ENCODE measurements at places on chromosomes 3 and 15. TPM values are rescaled to one million over a fixed set of nuclear protein-coding genes. Genes with fewer than 3 reads are reported as not detected.

The ARL6IP5 gene
- total RNA-seq: 74.0 TPM

The APBA2 gene
- 166 TPM for total RNA-seq

The NEK4 gene
- total RNA-seq: 28.5 TPM

The CHSY1 gene
- 38.2 TPM for total RNA-seq

The MFGE8 gene
- 19.9 TPM for total RNA-seq

DNA sequence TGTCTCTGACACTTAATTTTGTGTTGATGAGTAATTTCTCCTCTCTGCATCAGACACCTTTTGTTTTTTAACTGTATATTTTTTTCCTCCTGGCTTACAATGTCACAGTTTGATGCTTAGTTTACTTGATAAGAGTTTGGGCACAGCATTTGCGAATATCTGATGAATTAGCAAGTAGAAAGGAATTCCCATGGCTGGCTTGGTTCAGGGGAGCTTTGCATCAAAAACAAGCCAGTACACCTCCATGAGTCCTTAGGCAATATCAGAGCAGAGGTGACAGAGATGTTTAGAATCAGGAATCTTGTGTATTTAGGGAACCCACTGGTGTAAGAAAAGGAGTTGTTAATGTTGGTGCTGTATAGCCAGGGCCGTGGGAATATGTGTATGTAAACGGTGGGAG lies 9.3 kb downstream of the ARHGEF26 start:
- H3K4me1 ChIP-seq: peaks cover 24% of the 10 kb centered on the region
- no peak for DNase-seq
- no peak overlapping the region for H3K4me3 ChIP-seq
- H3K36me3 ChIP-seq: peaks cover 5% of the 10 kb centered on the region

- no peak overlapping the region for H3K27ac ChIP-seq
- H3K4me1 ChIP-seq: peaks cover 20% of the 10 kb centered on the region
- no peaks in the 10 kb centered on the region for H3K36me3 ChIP-seq
- H3K27me3 ChIP-seq: no peaks in the 10 kb centered on the region
- DNase-seq: no peak
- no peak overlapping the region for H3K4me3 ChIP-seq
These were observed 77.4 kb downstream of the PTPRG start for GRCh38 chr3:61638741-61639140.

- no peaks in the 10 kb centered on the region for H3K36me3 ChIP-seq
- peaks cover 29% of the 10 kb centered on the region for H3K4me1 ChIP-seq
- peaks cover 2% of the 10 kb centered on the region for H3K27me3 ChIP-seq
- no peak overlapping the region for H3K4me3 ChIP-seq
These were observed 48.7 kb downstream of the MYH15 start for GRCh38 chr3:108461661-108462111.

DNA sequence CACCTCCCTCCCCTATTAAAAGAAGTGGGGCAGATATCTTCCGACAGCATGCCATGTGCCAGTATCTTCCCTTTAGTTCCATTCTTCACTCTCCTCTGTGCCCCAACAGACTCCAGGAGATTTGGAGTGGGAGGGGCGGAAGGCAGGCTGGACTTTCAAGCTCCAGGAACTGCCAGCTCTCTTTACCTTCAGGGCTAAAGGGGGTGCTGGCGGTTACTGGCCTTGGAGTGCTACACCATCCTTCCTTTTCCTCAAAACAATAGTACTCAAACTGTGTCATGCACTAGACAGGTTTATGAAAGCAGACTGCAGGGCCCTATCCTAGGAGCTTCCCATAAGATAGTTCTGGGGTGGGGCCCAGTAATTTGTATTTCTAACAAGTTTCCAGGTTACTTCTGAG lies 6.0 kb downstream of the LINS1 start:
- DNase-seq: no peak
- H3K4me1 ChIP-seq: no peaks in the 10 kb centered on the region
- H3K36me3 ChIP-seq: peaks cover 9% of the 10 kb centered on the region
- H3K27ac ChIP-seq: no peak overlapping the region
- no peak overlapping the region for H3K4me3 ChIP-seq

GRCh38 chr3:80688814-80689213 lies 921.0 kb upstream of the ROBO1 start:
- H3K36me3 ChIP-seq: no peaks in the 10 kb centered on the region
- DNase-seq: no peak
- peaks cover 2% of the 10 kb centered on the region for H3K4me1 ChIP-seq
- H3K4me3 ChIP-seq: no peak overlapping the region
- no peak overlapping the region for H3K27ac ChIP-seq
- no peaks in the 10 kb centered on the region for H3K27me3 ChIP-seq

DNA sequence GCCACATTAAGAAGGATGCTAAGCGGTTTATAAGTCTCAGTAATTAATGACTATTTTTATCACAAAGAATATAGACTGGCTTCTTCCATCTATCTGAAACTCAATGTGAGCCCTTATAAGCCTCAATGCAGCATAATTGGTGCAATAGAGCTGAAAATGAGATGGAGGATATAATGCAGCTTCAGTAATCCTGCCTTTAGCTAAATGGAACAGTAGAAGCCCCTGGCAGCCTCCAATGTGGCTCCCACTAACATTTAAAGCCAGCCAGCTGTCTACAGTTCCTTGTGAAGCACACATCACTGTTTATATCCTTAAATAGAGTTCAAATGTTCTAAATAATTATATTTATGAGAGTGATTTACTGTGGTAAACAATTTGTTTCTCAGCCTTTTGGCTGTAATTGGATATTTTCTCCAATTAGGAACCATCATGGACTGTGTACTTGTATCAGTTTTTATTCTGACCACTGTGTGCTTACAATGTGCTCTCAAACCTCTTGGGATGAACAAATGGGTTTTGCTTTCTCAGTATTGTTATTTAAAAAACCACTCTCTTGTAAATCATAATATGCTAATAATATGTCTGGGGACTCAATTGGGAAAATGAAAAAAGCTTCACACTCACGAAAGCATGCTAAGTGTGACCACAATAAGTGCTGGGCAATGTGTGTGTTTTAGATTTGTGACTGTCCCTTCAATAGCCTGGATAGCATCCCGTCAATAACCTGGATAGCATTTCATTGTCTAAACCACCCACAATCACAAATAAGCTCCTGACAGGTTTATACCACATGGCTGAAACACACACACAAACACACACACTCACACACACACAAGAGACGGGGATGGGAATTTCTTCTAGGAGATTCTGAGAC lies 366.6 kb downstream of the GBE1 start:
- peaks cover 7% of the 10 kb centered on the region for H3K27me3 ChIP-seq
- H3K4me1 ChIP-seq: peaks cover 23% of the 10 kb centered on the region
- peak overlapping the region; percentile 93 for H3K27ac ChIP-seq
- H3K4me3 ChIP-seq: peak overlapping the region; percentile 37
- no peaks in the 10 kb centered on the region for H3K36me3 ChIP-seq

- H3K4me3 ChIP-seq: no peak overlapping the region
- H3K27me3 ChIP-seq: no peaks in the 10 kb centered on the region
- H3K4me1 ChIP-seq: peaks cover 14% of the 10 kb centered on the region
- DNase-seq: no peak
- no peak overlapping the region for H3K27ac ChIP-seq
These were observed 267.3 kb upstream of the ADAMTS9 start for GRCh38 chr3:64954995-64955636.

- no peaks in the 10 kb centered on the region for H3K27me3 ChIP-seq
- peak; percentile 25 for DNase-seq
- peaks cover 18% of the 10 kb centered on the region for H3K4me1 ChIP-seq
These were observed 53.7 kb upstream of the MEF2A start for GRCh38 chr15:99511866-99512661.

DNA sequence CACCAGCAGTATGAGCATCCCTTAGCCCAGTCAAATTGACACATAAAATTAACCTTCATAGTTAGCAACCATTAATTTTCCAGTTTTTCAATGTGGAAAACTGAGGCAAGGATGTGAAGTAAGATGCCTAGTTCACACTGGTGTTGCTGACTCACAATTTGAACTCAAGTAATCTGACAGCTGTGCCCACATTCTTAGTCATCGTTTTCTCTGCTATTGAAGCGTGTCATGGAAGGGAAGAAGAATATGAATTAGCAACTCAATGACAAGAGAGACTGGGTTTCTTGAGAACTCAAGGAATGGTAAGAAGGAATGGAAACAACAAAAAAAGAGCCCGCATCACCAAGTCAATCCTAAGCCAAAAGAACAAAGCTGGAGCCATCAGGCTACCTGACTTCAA lies 261.4 kb downstream of the EPHA3 start:
- H3K27ac ChIP-seq: no peak overlapping the region
- H3K4me1 ChIP-seq: no peaks in the 10 kb centered on the region
- DNase-seq: no peak
- H3K27me3 ChIP-seq: no peaks in the 10 kb centered on the region
- H3K4me3 ChIP-seq: no peak overlapping the region
- no peaks in the 10 kb centered on the region for H3K36me3 ChIP-seq

DNA sequence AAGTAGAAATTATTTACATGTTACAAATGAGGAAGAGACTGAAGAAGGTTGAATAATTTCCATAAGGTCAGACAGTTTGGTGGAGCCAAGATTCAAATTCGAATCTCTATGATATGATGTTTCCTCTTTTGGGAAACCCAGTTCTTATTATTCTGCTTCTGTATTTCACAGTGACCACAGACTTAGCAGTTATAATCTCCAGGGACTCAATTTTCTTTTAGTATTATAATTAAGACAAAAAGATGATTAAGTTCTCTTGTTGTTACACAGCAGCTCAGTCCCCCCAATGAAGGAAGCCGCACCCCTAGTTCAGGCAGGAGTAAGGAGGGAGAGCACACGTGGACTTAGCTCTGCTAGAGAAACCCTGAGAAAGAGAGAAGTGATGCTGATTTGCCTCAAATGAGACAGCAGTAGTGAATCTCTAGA lies 130.6 kb downstream of the CCNL1 start:
- no peaks in the 10 kb centered on the region for H3K36me3 ChIP-seq
- no peak for DNase-seq
- H3K4me3 ChIP-seq: no peak overlapping the region

DNA sequence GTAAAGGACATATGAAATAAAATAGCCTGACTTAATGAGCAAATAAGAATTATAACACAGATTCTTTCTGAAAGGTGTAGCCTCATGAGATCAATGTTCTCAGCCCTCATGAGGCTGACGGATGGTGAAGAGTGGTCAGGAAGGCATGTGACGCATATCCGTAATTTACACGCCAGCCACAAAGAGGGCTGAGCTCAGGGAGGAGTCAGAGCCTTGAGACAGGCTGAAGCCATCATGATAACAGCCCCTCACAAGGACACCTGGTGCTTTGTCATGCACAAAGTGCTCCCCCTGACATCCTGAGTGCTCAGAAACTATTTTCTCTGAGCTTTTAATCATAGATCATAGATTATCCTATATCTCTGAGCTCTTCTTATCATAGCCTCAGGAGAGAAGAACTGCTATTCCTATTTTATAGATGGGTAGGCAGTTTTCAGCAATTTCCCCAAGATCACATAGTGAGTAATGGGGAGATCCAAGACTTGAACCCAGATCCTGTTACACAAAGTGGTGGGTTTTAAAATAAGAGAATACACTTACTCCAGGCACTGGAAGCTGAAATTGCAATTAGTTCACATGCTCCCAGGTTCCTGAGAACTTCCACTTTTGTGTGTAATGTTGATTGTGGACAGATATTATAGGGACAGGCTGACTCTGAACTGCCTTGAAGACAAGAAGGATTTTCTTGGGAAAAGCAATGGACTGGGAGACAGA lies 267.1 kb downstream of the RPLP1 start:
- no peaks in the 10 kb centered on the region for H3K4me1 ChIP-seq
- no peak for DNase-seq
- no peak overlapping the region for H3K27ac ChIP-seq
- H3K4me3 ChIP-seq: no peak overlapping the region
- H3K36me3 ChIP-seq: no peaks in the 10 kb centered on the region

DNA sequence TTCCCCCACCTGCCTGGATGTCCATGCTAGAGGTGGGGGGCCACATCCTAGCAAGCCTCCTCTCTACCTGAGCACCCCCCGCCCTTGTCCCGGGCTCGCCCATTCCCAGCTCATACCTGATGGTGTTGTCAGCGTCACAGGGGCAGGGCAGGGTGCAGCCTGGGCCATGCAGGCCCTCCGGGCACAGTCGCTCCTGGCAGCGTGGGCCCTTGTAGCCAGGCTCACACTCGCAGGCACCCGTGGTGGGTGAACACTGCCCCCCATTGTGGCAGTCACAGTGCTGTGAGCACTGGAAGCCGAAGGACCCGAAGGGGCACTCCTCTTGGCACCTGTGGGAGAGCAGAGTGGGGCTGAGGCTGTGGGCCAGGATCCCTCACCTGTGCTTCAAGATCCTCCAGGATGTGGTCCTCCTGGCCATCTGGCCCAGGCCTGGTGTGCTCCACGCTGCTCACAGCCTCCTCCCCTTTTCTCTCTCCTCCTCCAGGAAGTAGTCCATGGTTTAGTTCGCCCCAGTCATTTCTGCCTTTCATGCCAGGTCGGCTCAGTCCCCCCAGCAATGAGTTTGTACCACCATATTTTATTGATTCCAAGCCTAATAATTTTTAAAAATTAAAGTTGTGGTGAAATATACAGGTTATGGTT lies 95.6 kb downstream of the RAB11A start:
- H3K27ac ChIP-seq: no peak overlapping the region
- DNase-seq: no peak
- no peaks in the 10 kb centered on the region for H3K36me3 ChIP-seq
- no peaks in the 10 kb centered on the region for H3K4me1 ChIP-seq
- no peak overlapping the region for H3K4me3 ChIP-seq
- peaks cover 2% of the 10 kb centered on the region for H3K27me3 ChIP-seq

GRCh38 chr3:168080022-168080421 lies 15.7 kb downstream of the GOLIM4 start:
- DNase-seq: no peak
- H3K4me1 ChIP-seq: peaks cover 12% of the 10 kb centered on the region
- no peaks in the 10 kb centered on the region for H3K27me3 ChIP-seq
- no peaks in the 10 kb centered on the region for H3K36me3 ChIP-seq
- no peak overlapping the region for H3K27ac ChIP-seq

- H3K36me3 ChIP-seq: peaks cover 8% of the 10 kb centered on the region
- no peak overlapping the region for H3K27ac ChIP-seq
- H3K27me3 ChIP-seq: no peaks in the 10 kb centered on the region
- DNase-seq: no peak
These were observed 165.3 kb downstream of the PLCL2 start for GRCh38 chr3:17050071-17050470.
